Chondrocyte (in vitro differentiated cells): ENCODE measurements at places on chromosomes 4 and X. TPM values are rescaled to one million over a fixed set of nuclear protein-coding genes. Genes with fewer than 3 reads are reported as not detected.

- H3K4me1 ChIP-seq = peaks cover 24% of the 10 kb centered on the region
- no peak for DNase-seq
- no peak overlapping the region for H3K4me3 ChIP-seq
- H3K36me3 ChIP-seq = no peaks in the 10 kb centered on the region
- H3K27me3 ChIP-seq = no peaks in the 10 kb centered on the region
Observed at GRCh38 chr4:159160242-159160641, 57.4 kb downstream of the RAPGEF2 start.

The TCEANC gene
- total RNA-seq = 2.0 to 3.2 TPM (median 2.5 TPM) in 3 replicates

GRCh38 chrX:68999356-68999755 lies 165.9 kb downstream of the PJA1 start:
- no peak for DNase-seq
- H3K36me3 ChIP-seq = no peaks in the 10 kb centered on the region
- H3K27ac ChIP-seq = no peak overlapping the region
- H3K27me3 ChIP-seq = no peaks in the 10 kb centered on the region
- H3K4me1 ChIP-seq = peaks cover 28% of the 10 kb centered on the region

DNA sequence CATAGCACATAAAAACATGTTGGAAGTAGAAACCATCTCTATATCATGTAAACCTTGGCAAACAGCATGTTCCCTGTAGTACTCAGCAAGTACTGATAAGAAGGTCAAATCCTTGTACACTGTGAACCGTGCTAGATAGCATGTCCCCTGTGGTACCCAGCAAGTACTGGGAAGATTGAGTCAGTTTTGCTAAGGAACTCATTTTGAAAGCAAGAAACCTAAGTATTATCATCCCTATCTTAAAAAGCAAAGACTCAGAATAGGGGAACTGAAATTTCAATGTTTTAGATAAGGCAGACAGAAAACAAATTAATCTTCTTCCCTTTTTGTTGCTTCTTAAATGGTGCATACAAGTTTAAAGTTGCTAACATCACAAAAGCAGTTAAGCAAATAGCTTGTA lies 180.2 kb downstream of the RBM46 start:
- no peak for DNase-seq
- peaks cover 1% of the 10 kb centered on the region for H3K27me3 ChIP-seq
- H3K36me3 ChIP-seq = no peaks in the 10 kb centered on the region
- H3K4me3 ChIP-seq = no peak overlapping the region

GRCh38 chr4:122476126-122476525 lies 19.6 kb upstream of the IL2 start:
- H3K27me3 ChIP-seq = peaks cover 5% of the 10 kb centered on the region
- no peaks in the 10 kb centered on the region for H3K36me3 ChIP-seq
- H3K27ac ChIP-seq = no peak overlapping the region
- DNase-seq = no peak

The SNCA gene
- 3.1 to 5.0 TPM (median 3.9 TPM) in 3 replicates for total RNA-seq
